ENCODE measurements at places on chromosomes 2 and 18. TPM values are rescaled to one million over a fixed set of nuclear protein-coding genes. Genes with fewer than 3 reads are reported as not detected.

The ZNF24 gene
- total RNA-seq, result 83.7 TPM

The ITPRID2 gene
- total RNA-seq, result 47.6 TPM

The GNAL gene
- 0.12 TPM for total RNA-seq

The GDF7 gene
- 14.8 TPM for total RNA-seq

The DPYSL5 gene
- not detected for total RNA-seq

The NYAP2 gene
- 0.15 TPM for total RNA-seq

The CASP8 gene
- total RNA-seq, result 131 TPM

The RTP5 gene
- not detected for total RNA-seq

The CDKL4 gene
- 0.63 TPM for total RNA-seq

The ASB18 gene
- not detected for total RNA-seq

The SOCS6 gene
- total RNA-seq, result 1.1 TPM

The GPR45 gene
- total RNA-seq, result not detected

The PDE11A gene
- total RNA-seq, result 0.25 TPM

The CIB4 gene
- not detected for total RNA-seq

The UGT1A10 gene
- not detected for total RNA-seq

The SERPINB4 gene
- total RNA-seq, result not detected

The IL1R2 gene
- total RNA-seq, result not detected

The KCNE4 gene
- not detected for total RNA-seq

The PARD6G gene
- total RNA-seq, result not detected

The INHA gene
- total RNA-seq, result not detected

The PER2 gene
- total RNA-seq, result 12.6 TPM

The OLA1 gene
- 47.7 TPM for total RNA-seq

The HOXD10 gene
- total RNA-seq, result not detected

The GALR1 gene
- total RNA-seq, result not detected

The KYNU gene
- total RNA-seq, result 50.4 TPM

The EFEMP1 gene
- total RNA-seq, result not detected

The TEKT4 gene
- not detected for total RNA-seq

The TTLL4 gene
- 30.6 TPM for total RNA-seq

The NMUR1 gene
- not detected for total RNA-seq

The M1AP gene
- total RNA-seq, result not detected

The MFSD6 gene
- total RNA-seq, result 33.8 TPM

The TUBA3E gene
- not detected for total RNA-seq
